Right renal pelvis (tissue), 4 donors: ENCODE measurements at places on chromosomes 2 and 18.

GRCh38 chr2:65015731-65016130, 26.5 kb downstream of the SLC1A4 start:
- DNase-seq = no peak

- DNase-seq = no peak
Measured at GRCh38 chr2:1744446-1745170, at the start of gene PXDN. Gene PXDN, minus strand, starts transcription at chr2:1744515. Its CDS starts 60 bp downstream, at chr2:1744455.

- no peak for DNase-seq
Measured at GRCh38 chr2:24330161-24330560, 30.2 kb downstream of the ITSN2 start.

GRCh38 chr2:122749405-122749804, 994.0 kb downstream of the TSN start:
- no peak for DNase-seq

DNA sequence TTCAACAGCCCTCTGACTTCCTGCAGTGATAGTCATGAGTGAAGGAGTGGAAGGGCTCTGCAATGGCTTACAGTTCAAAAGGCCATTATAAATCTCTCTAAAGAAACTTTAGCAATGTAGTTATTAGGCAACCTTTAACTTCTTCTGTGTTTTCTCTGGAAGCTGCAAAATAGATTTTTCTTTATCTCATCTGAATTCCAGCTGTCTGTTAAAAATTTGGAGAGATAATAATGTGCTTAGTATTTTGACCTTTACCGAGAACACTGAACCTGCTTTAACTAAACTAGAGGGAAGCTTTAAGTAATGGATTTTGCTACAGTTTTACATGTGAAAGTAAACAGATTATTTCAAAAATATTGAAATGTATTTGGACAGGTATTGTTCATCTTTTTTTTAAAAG, 847.9 kb downstream of the ERBB4 start:
- no peak for DNase-seq

DNA sequence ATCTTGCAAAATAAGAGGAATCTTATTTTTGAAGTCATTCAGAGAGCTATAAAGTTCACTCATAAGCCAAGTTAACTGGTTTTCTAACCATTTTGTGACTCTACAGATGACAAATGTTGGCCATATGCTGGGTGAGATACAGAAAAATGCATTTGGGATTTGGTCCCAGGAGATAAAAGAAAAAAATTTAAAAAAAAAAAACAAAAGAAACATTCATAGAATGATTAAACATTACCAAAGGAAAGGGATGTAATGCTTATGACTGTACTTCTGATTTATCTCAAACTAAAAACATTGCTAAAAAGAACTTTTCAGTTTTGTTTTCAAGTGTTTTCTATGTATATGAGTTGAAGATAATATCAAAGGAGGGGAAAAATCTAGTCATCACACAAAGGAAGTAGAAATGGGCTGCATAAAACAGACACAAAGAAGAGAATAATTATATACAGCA, 43.1 kb downstream of the PELI1 start:
- DNase-seq = no peak

- no peak for DNase-seq
Measured at GRCh38 chr2:23793476-23793875, 133.4 kb downstream of the ATAD2B start.

GRCh38 chr2:45176390-45176789, 167.1 kb upstream of the SIX2 start:
- DNase-seq = no peak

GRCh38 chr2:139366681-139367080, 586.5 kb upstream of the NXPH2 start:
- DNase-seq = no peak

- DNase-seq = no peak
Measured at GRCh38 chr2:50975546-50975945, 56.4 kb downstream of the NRXN1 start.

- DNase-seq = no peak
Measured at GRCh38 chr2:127155947-127156346, 49.0 kb upstream of the BIN1 start.

GRCh38 chr2:37925063-37925897, at the start of gene RMDN2:
Gene RMDN2, plus strand, starts transcription at chr2:37925287. Its CDS starts 3,991 bp downstream, at chr2:37929278.
- DNase-seq = peak; percentile 80

DNA sequence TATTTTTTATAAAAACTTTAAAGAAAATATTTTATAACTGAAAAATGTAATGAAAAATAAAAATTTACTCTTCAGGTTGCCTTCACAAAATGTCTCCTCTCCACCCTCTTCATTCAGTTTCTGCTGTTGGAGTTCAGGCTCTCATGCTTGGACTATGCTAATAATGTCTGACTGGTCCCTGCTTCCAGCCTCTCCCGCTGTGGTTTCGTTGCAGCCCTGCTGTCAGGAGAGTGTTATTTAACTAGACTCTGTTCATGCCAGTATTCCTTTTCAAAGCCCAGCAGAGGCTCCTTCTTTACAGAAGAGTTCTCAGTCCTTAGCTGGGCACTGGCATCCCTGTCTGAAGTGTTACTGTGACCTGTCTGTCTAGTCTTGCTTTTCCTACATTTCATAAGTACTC, 40.4 kb downstream of the CLIP4 start:
- no peak for DNase-seq
